ENCODE measurements at places on chromosomes 3 and 15.

GRCh38 chr3:174957081-174957480 is 97.9 kb downstream of the NAALADL2 start:
- H3K27ac ChIP-seq = no peak overlapping the region
- no peak for DNase-seq
- no peak overlapping the region for H3K4me3 ChIP-seq
- H3K4me1 ChIP-seq = peaks cover 14% of the 10 kb centered on the region
- no peaks in the 10 kb centered on the region for H3K27me3 ChIP-seq
- no peaks in the 10 kb centered on the region for H3K36me3 ChIP-seq

DNA sequence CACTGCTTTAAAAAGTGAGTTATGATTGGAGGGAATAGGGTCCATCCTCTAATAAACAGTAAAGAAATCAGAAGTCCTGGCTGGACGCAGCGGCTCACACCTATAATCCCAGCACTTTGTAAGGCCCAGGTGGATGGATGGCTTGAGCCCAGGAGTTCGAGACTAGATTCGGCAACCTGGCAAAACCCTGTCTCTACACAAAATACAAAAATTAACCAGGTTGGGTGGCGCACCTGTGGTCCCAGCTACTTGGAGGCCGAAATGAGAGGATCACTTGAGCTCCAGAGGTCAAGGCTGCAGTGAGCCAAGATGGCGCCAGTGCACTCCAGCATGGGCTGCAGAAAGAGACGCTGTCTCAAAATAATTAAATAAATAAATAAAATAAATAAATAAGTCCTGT is 171.2 kb downstream of the POTEB3 start:
- DNase-seq = no peak
- no peaks in the 10 kb centered on the region for H3K4me1 ChIP-seq
- H3K27me3 ChIP-seq = no peaks in the 10 kb centered on the region
- H3K4me3 ChIP-seq = no peak overlapping the region

GRCh38 chr3:18556503-18557135 is 131.5 kb upstream of the SATB1 start:
- no peak overlapping the region for H3K27ac ChIP-seq
- H3K4me1 ChIP-seq = 0 out of 2 replicates have a peak, but pooled peaks cover 6% of the 10 kb centered on the region
- no peak for DNase-seq
- H3K4me3 ChIP-seq = no peak overlapping the region

DNA sequence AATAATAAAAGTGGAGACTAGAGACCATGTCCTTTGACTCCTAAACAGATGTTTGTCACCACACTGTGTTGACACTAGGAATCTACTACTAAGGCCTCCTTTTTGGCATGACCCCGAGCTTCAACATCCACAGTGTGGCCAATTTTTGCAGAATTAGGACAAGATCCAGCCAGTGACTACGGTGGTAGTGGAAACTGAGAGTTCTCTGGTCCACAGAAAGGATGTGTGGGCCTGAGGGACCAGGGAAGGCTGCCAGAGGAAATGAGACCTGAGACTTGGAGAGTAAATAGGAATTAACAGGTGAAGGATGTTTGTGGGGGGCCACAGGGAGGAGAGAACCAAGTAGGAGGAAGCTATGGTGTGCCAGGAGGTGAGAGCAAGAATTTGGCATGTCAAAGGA is 122.7 kb downstream of the CHCHD6 start:
- no peak for DNase-seq
- no peaks in the 10 kb centered on the region for H3K36me3 ChIP-seq
- no peaks in the 10 kb centered on the region for H3K27me3 ChIP-seq

- peaks cover 29% of the 10 kb centered on the region for H3K4me1 ChIP-seq
- no peaks in the 10 kb centered on the region for H3K36me3 ChIP-seq
- no peak overlapping the region for H3K4me3 ChIP-seq
- no peak for DNase-seq
- no peaks in the 10 kb centered on the region for H3K27me3 ChIP-seq
These were observed 67.0 kb upstream of the SEC61A1 start for GRCh38 chr3:127985216-127985615.

GRCh38 chr15:59138243-59138642 is 33.3 kb downstream of the CCNB2 start:
- H3K36me3 ChIP-seq = peaks cover 22% of the 10 kb centered on the region
- DNase-seq = peak; percentile 34
- no peaks in the 10 kb centered on the region for H3K27me3 ChIP-seq
- H3K27ac ChIP-seq = no peak overlapping the region
- H3K4me1 ChIP-seq = no peaks in the 10 kb centered on the region

DNA sequence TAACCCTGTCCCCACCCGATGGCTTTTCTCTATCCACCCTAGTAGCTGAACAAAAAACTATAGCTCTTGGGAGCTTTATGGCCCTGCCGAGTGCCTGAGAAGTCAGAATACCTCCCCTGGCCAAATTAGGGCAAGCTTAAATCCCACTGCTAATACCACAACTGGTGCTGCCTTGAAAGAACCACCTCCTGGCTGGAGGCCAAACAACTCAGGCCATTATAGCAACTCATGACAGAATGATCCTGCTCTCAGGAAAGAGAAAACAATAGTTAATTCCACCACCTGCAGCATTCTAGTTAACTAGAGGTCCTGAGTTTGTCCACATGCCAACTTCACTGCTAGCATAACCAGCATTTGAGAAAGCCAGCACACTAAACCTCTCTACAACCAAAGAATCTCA is 123.2 kb downstream of the RTP4 start:
- no peaks in the 10 kb centered on the region for H3K4me1 ChIP-seq
- no peaks in the 10 kb centered on the region for H3K36me3 ChIP-seq
- no peak for DNase-seq
- no peak overlapping the region for H3K27ac ChIP-seq

- no peaks in the 10 kb centered on the region for H3K27me3 ChIP-seq
- H3K4me1 ChIP-seq = no peaks in the 10 kb centered on the region
- no peak overlapping the region for H3K27ac ChIP-seq
- no peak for DNase-seq
These were observed 280.0 kb upstream of the P2RY1 start for GRCh38 chr3:152554980-152555379.

- H3K4me1 ChIP-seq = no peaks in the 10 kb centered on the region
- H3K36me3 ChIP-seq = no peaks in the 10 kb centered on the region
- no peak overlapping the region for H3K27ac ChIP-seq
- H3K4me3 ChIP-seq = no peak overlapping the region
- no peak for DNase-seq
- no peaks in the 10 kb centered on the region for H3K27me3 ChIP-seq
These were observed 23.2 kb downstream of the SENP8 start for GRCh38 chr15:72141171-72142084.

- peak overlapping the region; percentile 47 for H3K27ac ChIP-seq
- no peaks in the 10 kb centered on the region for H3K27me3 ChIP-seq
- H3K4me3 ChIP-seq = peak overlapping the region; percentile 81
- peaks cover 28% of the 10 kb centered on the region for H3K36me3 ChIP-seq
- H3K4me1 ChIP-seq = peaks cover 18% of the 10 kb centered on the region
These were observed 716 bp downstream of the SELENOS start for GRCh38 chr15:101276501-101277037.

DNA sequence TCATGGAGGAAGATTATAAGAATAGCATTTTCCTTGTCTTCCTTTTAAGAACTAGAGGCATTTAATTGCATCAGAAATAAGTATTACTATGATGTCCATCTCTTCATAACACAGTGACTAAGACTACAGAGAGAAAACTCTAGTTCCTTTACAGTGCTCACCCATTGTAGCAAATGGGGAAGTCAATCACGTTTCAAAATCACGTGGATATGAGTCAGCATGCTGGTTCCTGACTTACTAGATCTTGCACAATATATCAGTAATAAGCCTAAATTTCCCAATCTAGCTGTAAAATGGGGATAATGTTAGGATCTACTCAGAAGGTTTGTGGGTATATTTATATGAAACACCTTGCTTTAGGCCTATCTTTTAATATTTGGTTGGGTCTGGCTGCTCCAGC is 254.8 kb upstream of the EOMES start:
- H3K4me1 ChIP-seq = no peaks in the 10 kb centered on the region
- no peak for DNase-seq
- H3K4me3 ChIP-seq = no peak overlapping the region
- no peak overlapping the region for H3K27ac ChIP-seq
- no peaks in the 10 kb centered on the region for H3K36me3 ChIP-seq
- no peaks in the 10 kb centered on the region for H3K27me3 ChIP-seq

- H3K4me1 ChIP-seq = peaks cover 8% of the 10 kb centered on the region
- H3K27me3 ChIP-seq = no peaks in the 10 kb centered on the region
- H3K36me3 ChIP-seq = no peaks in the 10 kb centered on the region
- H3K4me3 ChIP-seq = no peak overlapping the region
- no peak for DNase-seq
These were observed 34.8 kb downstream of the FAM3D start for GRCh38 chr3:58631742-58632141.

Measured in PC-9 (cell line).